HTR-8/SVneo (cell line): ENCODE measurements at places on chromosomes 4 and X.

- DNase-seq = no peak
Measured at GRCh38 chrX:155544881-155545280, 67.9 kb downstream of the TMLHE start.

GRCh38 chrX:24276015-24276414 is 37.9 kb downstream of the SUPT20HL2 start:
- DNase-seq = no peak

GRCh38 chr4:113974467-113974866 is 5.0 kb downstream of the ARSJ start:
- DNase-seq = no peak

DNA sequence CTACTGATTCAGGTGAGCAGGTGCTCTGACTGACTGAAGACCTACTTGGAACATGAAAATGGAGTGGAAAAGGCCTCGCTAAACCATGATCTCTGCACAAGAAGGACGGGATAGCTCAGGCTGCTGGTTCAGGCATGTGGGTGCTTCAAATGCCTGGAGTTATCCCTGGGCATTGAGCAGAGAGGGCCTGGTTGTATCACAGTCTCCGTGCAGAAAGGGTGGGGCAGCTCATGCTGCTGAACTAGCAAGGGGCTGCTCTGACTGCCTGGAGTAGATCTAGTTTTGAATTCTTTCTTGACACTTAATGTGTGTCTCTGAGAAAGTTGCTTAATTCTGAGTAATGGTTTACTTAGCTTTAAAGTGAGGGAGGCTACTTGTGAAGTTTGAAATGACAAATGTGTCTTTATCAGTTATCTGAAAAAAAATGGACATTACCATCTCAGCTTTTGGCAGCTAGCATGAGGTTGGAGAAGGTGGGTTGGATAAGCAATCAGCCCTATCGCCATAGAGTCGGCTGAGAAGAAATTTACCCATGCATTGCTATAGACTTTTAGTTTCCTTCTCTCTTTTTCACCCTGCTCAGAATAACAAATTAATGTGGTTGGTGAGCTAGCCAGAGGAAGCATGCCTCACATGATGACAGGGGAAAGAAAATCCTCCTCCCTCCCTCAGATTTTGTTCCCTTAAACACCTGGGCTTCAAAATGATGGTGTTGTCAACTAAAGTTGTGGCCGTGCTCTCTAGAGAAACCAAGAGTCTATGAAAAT is 832.4 kb downstream of the STIM2 start:
- no peak for DNase-seq

GRCh38 chr4:52863324-52863723 is 1.2 kb downstream of the RASL11B start:
- no peak for DNase-seq

GRCh38 chrX:2242326-2242725 is 258.4 kb downstream of the DHRSX start:
- no peak for DNase-seq

DNA sequence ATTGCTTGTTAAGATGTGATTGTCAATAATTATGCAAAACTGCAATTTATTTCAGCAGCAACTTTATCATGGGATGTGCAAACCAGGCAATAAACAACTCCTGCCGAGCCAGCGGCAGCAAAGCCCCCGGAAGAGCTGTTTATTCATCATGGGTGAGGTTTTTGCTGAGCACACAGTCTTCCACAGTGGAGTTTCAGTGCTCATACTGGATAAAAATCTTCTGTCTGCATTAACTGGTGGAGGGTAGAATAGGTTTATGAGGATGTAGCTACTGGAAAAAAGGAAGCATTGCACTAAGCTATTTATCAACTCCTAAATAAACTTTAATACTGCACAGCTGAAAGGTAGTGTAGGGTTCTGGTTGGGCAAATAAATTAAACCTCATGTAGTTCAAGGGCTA is 557.4 kb upstream of the FTHL17 start:
- DNase-seq = no peak

DNA sequence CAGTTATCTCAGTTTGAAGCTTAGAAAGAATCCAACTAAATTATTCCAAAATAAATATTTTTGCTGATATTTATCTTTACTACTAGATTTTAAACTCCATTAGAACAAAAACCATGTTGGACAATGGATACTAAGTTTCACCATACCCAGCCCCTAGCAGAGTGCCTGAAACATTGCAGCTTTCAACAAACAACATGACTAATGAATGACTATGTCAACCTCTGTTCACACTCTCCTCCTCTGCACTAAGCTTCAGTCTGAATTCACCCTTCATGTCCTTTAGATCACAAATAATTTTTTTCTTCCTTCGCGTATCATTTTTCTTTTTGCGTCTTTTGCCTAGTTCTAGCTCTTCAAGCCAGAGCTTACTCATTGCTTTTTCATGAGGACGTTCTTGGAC is 315.2 kb downstream of the PCDH10 start:
- DNase-seq = no peak

GRCh38 chrX:54495814-54496516 is at the start of gene FGD1:
Gene FGD1, minus strand, starts transcription at chrX:54496234. Its CDS starts 802 bp downstream, at chrX:54495432.
- peak; percentile 60 for DNase-seq

DNA sequence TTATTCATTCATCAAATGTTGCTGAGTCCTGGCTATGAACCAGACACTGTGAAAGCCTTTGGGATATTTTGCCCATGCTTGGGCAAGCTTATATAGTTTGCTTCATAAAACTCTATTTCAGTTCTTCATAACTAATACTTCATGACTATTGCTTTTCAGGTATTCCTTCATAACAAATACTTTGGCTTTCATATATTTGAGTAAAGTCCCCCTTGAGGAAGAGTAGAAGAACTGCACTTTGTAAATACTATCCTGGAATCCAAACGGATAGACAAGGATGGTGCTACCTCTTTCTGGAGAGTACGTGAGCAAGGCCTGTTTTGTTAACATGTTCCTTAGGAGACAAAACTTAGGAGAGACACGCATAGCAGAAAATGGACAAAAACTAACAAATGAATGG is 1.7 kb upstream of the AFP start:
- peak; percentile 5 for DNase-seq

DNA sequence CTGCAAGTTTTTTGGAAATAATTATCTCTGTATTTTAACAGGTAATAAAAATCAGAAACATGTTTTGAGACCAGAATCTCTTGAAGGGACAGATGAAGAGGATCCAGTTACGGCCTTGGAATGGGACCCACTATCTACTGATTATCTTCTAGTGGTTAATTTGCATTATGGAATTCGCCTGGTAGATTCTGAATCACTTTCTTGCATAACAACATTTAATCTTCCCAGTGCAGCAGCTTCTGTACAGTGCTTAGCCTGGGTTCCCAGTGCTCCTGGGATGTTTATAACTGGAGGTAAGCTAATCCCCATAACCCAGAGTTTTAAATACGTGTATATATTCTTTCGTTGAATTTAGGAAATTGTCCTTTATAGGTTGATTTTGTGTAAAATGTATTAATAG is 59.4 kb downstream of the WDR17 start:
- DNase-seq = no peak

GRCh38 chr4:40987151-40987550 is 227.2 kb downstream of the APBB2 start:
- no peak for DNase-seq

- DNase-seq = no peak
Measured at GRCh38 chrX:96538104-96538725, 146.4 kb upstream of the DIAPH2 start.

DNA sequence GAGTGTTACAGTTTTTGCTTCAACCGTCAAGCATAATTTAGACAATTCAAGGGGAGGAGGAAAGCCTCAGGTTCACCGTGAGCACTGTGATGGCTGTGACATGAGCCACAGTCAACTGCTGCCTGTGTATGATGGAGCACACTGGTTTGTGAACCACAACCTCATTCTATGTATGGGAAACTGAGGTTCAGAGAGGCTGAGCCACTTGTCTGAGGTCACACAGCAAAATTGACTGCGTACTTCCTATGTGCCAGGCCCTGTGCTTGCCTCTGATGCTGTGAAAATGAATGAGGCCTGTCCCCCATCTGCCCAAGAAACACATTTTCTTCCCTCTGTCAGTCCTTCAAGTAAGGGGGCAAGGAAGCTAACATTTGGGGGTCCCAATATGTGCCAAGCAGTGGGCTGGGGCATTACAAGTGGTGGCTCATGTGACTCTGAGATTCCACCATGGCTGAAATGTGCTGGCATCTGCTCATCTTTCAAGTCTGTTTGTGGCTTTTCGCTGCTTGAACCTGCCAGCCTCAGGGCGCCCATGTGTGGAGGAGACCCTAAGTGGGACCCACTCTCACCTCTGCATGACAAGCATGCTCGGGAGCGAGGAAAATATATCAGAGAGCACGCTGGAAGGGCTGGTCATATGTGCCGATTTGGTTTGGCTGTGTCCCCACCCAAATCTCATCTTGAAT is 79.7 kb downstream of the ADRA2C start:
- DNase-seq = no peak

GRCh38 chr4:85445050-85445639 is 29.8 kb upstream of the ARHGAP24 start:
- no peak for DNase-seq

- no peak for DNase-seq
Measured at GRCh38 chrX:136163689-136164088, 16.4 kb downstream of the FHL1 start.

GRCh38 chrX:51336584-51336983 is 4.0 kb downstream of the NUDT10 start:
- peak; percentile 1 for DNase-seq

GRCh38 chr4:23894021-23894420 is 4.2 kb upstream of the PPARGC1A start:
- no peak for DNase-seq

- DNase-seq = no peak
Measured at GRCh38 chr4:76806757-76807156, 91.2 kb downstream of the SOWAHB start.

- no peak for DNase-seq
Measured at GRCh38 chr4:188975271-188975670, 836.0 kb downstream of the TRIML1 start.

DNA sequence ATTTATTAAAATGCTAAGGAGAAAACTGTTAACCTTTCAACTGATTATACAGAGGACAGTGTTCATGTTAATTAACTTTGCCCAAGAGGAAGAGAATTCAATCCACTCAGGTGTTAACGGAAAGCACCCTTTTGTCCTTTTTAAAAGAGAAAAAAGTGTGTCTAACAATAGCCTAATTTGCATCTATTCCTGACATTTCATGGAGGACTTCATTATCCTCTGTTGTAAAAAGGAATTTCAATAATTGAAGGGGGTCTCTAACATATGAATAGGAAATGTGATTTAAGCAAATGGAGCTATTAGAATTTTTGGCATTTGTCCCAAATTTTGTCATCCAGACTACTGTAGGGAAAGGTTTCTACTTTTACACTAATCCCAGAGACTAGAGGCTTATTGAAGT is 44.6 kb upstream of the GC start:
- no peak for DNase-seq

DNA sequence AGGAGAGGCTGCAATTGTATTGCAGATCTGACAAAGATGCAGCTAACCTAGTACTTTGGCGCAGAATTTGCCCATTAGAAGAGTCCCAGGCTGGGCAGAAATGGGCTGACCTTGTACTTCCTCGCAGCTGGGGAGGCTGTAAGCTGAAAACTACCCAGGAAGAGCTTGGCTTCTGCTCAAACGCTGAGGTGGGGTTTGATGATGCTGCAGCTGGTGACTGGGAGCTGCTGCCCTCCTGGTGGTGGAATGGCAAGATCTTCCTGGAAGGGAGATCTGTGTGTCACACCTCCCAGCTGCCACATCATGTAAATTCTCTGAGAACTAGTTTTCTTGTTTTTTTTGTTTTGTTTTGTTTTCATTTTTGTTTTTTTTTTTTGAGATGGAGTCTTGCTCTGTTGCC is 17.4 kb downstream of the CCNG2 start:
- DNase-seq = no peak

- DNase-seq = no peak
Measured at GRCh38 chrX:6169407-6169806, 59.3 kb downstream of the NLGN4X start.

GRCh38 chr4:121738780-121739535 is 26.0 kb downstream of the SMIM43 start:
- DNase-seq = no peak

DNA sequence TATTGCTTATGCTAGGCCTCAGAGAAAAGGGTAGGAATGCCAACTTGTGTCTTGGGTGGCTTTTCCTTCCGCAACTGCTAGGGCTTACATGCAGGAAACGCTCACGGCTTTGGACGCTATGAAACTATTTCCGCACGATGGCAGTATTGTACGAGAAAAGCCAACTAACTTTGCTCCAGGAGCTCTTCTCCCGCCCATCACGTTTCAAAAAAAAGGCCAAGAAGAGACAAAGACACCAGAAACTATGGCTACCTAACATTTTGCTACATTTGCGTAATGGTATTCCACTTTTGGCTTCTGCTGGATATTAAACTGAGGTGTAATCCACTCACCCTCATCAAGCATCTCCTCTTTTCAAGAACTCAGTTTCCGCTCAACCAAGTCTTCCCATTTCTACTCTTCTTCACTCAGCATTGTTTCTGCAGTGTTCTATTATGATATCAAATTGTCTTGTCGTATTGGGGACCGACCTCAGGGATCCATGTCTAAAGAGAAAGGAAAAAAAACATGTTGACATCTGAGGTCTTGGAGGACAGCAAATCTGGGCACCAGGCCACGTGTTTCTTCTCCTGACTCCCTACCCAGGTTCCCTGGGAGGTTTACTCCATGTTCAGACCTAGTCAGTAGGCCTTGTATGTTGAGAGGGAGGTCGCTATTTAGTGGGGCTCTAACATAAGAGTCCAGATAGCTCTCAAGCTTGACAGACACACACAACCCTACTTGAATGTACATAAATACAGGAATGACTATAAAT is 239.4 kb upstream of the STK26 start:
- no peak for DNase-seq

- peak; percentile 20 for DNase-seq
Measured at GRCh38 chr4:188428935-188429334, 289.7 kb downstream of the TRIML1 start.

DNA sequence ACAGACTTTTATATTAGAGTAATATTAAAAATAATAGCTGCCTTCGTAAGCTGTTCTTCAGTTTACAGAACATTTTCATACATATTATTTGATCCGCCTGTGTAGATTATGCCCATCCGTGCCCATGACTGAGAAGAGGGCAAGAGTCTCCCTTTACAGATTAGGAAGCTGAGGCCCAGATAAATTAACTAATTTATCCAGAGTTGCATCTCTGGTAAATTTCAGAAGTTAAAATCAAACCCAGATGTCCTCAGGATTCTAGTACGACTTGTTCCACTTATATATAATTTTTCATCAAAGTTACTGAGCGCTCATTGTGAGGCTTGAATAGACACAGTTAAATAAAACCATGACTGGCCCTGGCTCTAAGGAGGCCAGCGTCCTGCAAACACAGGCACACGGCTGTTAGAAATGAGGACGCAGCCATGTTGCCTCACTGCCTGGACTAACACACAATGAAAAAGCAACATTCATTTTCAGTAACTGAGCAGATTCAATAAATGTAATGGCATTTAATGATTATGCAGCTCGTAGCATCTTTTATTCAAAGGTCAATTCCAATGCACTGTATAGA is 148.0 kb downstream of the TENM3 start:
- no peak for DNase-seq
